ENCODE measurements at places on chromosomes 11 and 22.

- no peak for DNase-seq
Measured at GRCh38 chr11:15744693-15745092, 611.7 kb downstream of the SOX6 start.

GRCh38 chr11:1746511-1746931 lies 3.9 kb downstream of the IFITM10 start:
- peak; percentile 28 for DNase-seq

DNA sequence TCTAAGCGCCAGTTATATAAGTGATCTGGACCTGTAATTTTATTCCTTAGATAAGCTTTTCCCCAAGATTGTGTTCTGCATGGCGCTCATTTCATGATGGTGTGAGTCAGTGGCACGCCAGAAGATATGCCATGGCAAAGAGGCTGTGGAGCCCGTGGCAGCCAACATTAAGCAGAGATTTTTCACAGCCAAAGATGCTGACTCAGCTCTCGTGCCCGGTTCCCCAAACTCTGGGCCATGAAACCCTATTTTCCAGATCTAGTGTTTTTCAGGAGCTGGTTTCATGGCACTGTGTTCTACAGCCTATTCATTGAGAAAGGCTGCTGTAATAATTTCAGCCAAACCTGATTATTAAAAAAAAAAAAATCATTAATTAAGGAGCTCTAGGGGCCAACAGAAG lies 15.4 kb upstream of the LINC01488 start:
- no peak for DNase-seq

DNA sequence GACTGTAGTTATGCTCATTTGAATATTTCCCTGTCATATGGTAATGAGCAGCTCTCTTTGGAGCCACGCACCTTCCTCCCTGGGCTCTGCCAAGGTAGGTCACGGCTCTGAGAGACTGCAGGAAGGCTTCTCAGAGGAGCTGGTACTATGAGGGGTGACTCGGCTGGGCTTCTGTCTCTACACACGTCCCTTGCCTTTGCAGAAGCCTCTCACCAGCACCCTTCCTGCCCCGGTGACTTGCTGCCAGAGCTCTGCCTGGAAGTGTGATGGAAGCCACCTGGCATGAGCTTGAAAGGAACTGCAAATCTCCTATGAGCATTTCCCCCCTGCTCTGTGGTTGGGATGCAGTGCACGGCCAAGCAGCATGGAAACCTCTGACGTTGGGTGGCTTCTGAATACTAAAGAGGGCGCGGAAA lies 74.2 kb downstream of the KIRREL3 start:
- DNase-seq = no peak

GRCh38 chr22:40479126-40479800 lies 108.9 kb downstream of the SGSM3 start:
- DNase-seq = no peak

DNA sequence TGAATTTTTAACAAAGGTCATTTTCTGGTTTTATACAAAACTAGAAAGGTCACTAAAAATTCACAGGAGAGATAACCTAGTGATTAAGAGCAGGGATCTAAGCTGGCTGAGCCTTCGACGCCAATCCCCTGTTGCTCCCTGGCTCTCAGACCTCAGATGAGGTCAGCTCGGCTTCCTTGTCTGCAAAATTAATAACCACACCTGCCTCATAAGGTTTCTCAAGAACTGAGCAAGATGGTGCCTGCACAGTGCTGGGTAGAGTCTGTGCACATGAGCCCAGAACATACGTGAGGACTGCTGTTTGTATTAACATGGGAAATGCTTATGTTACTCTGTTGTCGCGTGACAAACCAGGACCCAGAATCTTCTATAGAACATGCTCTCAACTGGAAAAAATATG lies 24.4 kb upstream of the CD5 start:
- DNase-seq = no peak

DNA sequence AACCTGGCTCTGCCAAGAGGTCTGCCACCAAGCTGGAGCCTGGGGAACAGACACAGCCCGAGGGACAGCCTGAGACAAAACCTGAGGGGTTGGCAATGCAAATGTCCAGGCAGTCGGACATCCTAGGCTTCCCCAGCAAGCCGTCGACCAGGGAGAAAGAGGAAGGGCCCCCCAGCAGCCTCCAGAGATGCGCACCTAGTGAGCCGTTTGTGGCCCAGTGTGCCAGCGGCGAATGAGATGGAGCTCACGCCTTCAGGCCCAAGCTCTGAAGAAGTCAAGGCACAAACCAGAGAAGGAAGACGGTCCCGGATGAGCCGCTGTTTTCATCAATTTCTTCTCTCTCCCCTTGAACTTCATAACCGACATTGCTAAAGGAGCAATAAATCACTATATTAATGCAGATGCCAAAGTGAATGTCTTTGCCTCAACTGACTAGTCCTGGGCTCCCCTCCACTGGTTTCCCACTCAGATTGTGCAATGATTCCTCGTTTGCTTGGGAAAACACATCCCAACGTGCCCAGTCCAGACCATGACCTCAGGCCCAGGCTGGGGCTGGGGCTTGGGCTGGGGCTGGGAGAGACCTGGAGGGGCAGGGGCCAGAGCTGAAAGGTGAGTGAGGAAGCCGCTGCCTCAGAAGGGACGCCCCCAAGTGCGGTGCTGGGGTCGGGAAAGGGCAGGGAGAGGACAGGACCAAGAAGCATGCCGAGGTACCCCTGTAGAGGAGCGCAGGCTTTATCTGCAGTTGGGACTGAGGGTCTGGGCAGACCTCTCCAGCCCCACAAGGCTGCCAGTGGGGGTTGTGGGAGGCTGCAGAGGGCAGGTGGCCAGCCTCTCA lies 3.5 kb upstream of the DGCR2 start:
- no peak for DNase-seq
